ENCODE measurements at places on chromosomes 3 and 15.

- peak; percentile 55 for DNase-seq
Measured at GRCh38 chr15:71302861-71303410, 187.7 kb downstream of the THSD4 start.

- DNase-seq: peak; percentile 99
Measured at GRCh38 chr3:185807445-185808068, 17.3 kb downstream of the IGF2BP2 start.

GRCh38 chr3:174409086-174409743, 449.9 kb upstream of the NAALADL2 start:
- no peak for DNase-seq

GRCh38 chr15:69307939-69308338, 9.2 kb downstream of the PAQR5 start:
- DNase-seq: no peak

DNA sequence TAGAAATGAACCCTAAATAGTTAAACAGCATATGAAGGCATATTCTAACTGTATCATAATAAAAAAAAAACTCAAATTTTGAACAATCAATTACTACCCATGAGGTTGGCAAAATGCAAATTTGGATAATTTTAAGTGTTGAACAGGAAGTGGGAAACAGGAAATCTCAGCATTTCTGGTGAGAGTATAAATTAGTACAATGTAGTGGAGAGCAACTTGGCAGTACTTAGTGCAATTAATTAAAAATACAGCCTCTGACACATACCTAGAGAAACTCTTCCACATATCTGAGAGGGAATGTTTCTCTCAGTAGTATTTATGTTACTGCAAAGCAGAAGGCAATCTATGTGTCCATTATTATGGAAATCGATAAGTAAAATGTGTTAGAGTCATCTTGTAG, 96.8 kb downstream of the TUSC7 start:
- DNase-seq: no peak

- peak; percentile 52 for DNase-seq
Measured at GRCh38 chr3:153144779-153145178, 17.2 kb upstream of the RAP2B start.

GRCh38 chr15:30043211-30043655, 39.5 kb upstream of the GOLGA8J start:
- peak; percentile 19 for DNase-seq

DNA sequence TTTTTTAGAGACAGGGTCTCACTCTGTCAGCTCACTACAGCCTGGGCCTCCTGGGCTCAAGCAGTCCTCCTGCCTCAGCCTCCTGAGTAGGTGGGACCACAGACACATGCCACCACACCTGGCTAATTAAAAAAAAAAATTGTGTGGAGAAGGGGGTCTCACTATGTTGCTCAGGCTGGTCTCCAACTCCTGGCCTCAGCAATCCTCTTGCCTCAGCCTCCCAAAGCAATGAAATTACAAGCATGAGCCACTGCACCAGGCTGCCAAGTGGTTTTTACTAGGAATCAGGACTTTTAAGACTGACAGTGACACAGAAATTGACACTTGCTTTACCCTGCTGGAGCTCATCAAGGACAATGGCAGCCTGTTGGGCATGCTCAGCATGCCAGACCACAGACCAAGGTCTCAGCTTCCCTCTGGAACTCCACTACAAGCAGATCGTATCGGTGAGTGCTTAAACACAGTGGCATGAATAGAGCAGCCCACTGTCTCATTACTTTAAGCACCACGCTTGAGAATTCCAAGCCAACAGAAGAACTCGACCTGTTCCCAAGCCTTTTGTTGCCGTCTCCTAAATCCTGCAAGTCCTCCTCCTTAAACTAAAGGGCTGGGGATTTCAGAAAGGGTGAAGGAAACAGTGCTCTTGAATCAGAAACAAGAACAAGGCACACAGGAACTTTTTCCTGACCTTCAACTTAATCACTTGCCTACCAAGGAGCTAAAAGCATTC, 41.4 kb downstream of the EOMES start:
- DNase-seq: no peak

DNA sequence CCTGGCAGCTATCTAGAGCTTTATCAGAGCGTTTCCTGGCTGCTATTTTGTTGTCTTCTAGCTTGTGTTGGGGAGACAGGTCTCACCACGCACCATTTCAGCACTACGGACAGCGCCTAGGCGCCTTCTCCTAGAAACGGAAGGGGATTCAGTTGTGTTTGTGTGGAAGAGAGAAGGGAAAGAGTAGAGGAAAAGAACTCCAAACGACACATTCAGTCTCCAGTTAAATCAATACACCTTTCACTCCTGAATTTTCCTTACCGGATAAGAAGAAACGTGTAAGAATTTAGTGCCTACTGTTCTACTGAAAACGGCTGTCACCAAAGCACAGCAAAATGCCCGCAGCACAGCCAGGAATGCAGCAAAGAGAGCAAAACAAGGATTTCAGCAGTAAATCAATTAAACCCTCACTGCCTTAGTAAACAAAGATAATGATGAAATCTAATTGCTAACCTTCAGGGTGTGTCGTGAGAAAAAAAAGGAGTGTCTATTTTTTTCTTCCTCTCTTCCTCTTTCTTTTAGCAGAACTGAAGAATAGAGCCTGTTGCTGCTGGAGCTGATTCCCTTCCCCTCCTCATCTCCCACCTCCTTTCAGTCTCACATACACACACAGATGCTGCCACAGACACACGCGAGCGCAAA, 412 bp upstream of the CTXN2 start:
- peak; percentile 64 for DNase-seq

- peak; percentile 81 for DNase-seq
Measured at GRCh38 chr3:67605377-67605776, 49.0 kb downstream of the SUCLG2 start.

GRCh38 chr3:193851428-193851847, 258.4 kb downstream of the OPA1 start:
- DNase-seq: no peak

DNA sequence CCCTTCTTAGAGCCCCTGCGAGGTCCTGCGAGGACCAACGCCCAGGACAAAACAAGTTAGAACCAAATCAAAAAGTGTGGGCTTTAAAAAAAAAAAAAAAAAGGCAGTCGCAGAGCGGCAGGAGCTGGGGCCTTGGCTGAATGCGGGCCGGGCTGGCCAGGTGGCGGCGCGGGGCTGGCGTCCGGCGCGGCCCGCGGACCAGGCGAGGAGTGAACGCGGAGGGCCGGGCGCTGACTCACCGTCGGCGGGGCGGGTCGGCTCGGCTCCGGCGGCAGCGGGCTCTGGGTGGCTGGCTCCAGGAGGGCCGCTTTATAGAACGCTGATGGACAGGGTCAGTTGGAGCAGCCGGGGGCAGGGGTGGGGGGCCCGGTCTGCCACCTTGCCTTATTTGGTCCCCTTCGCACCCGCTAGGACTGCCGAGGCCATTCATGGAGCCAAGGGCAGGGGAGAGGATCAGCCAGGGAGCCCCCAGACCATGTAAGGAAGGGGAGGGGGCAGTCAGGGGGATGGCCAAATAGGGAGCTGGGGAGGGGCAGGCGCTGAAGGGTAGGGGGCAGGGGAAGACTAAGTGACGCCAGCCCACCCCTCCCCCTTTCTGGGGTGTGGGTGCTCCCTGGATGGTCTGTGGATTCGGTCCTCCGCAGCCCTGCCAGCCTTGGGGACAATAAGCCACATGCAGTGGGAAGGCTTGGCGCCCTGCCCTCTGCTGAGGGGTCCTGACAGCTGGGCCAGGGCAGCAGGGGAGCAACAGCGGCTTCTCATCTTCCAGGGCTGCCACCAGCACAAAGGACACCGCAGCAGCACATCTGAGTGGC, at the start of gene ACTC1:
ACTC1 (minus strand) TSS at position 283 of the 815 bp plus-strand sequence. CDS start 741 bp downstream, outside the sequence.
- peak; percentile 30 for DNase-seq

DNA sequence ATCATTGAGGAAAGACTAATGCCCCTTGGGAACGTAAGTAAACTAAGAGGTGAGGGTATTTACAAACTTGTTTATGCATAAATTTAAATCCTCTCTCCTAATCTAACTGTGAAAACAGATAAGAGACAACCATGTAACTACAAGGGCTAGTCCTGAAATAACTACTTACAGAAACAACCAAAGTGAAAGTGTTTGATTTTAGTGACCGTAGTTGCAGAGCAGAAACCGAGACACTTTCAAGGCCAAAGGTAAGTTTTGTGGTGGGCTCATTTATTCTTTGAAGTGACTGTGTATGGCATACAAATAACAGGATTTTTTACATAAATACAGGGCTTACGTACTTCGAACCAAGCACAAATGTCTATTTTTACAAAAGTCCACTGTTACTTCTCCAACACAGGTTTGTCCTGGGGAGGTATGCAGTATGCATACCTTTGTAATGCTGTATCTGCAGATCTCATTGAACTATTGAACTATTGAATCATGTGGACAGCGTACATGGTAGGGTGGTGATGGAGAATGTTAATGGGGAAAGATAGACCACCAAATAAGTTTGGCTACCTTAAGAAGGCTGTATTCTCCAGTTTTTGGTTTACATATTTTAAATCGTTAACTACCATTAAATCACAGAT, 99.6 kb upstream of the RBMS3 start:
- no peak for DNase-seq

- DNase-seq: no peak
Measured at GRCh38 chr3:76565496-76566210, 474.2 kb upstream of the ROBO2 start.

DNA sequence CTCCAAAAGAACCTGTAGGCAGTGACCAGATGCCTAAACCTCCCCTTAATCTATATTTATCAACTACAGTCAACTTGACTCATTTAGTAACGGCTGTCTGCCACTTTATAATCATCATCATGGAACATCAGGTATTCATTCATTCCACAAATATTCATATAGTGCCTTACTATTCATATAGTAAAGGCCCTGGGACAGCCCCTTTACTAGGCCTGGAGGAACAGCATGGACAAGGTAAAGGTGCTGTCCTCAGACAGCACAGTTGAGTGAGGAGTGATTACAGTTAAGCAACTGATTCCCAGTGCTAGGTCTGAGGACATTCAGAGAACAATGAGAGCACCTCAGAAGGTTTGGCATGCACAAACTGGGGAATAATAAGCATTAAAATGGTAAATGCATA, 346.5 kb upstream of the RORA start:
- DNase-seq: no peak

GRCh38 chr3:3110299-3110630, at the start of gene IL5RA:
IL5RA (minus strand) TSS chr3:3110374; CDS start chr3:3104984, 5,390 bp downstream.
- DNase-seq: no peak

GRCh38 chr15:66842710-66843441, 140.8 kb downstream of the SMAD6 start:
- peak; percentile 60 for DNase-seq

GRCh38 chr3:48125013-48125705, 63.1 kb downstream of the CDC25A start:
- DNase-seq: peak; percentile 73

GRCh38 chr3:188194332-188194731, 40.4 kb downstream of the LPP start:
- DNase-seq: no peak
